Right cardiac atrium (tissue), 5 donors: ENCODE measurements at places on chromosomes 12 and 14.

DNA sequence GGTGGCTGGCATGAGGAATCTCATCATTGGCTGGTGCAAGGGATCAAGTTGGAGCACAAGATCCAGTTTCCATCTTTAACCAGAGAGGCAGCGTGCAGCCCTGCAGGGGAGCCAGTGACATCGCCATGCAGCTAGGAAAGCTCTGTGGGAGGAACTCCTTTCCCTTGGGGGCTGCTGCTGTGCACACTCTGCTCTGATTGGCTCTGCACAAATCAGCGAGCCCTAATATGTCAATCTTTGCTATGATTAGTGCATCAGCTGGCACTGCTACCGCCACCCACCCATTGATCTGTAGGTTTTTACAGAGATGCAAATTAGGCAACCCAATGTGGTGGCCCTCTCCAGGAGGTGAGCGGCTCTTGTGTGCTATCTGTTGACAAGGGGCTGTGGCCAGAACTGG is 262.6 kb downstream of the PCNX1 start:
- DNase-seq = no peak

- peak; percentile 89 for DNase-seq
Measured at GRCh38 chr14:95442633-95443021, 73.8 kb downstream of the SYNE3 start.

DNA sequence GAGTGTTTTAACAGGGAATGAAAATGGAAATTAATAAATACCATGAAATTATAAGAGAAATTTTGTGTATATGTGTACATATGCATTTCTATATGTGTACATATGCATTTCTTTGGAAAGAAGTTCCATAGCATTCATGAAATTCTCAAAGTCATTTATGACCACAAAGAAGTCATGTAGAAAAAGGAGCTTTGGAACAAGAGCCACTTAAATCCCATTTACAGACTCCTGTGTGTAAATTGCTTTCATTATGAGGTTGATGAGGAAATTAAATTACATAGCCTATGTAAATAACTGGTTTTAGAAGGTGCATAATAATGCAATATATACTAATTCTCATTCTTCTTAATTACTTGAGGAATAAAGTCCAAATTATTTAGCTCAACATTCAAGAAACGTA is 450.5 kb upstream of the SYT1 start:
- no peak for DNase-seq

DNA sequence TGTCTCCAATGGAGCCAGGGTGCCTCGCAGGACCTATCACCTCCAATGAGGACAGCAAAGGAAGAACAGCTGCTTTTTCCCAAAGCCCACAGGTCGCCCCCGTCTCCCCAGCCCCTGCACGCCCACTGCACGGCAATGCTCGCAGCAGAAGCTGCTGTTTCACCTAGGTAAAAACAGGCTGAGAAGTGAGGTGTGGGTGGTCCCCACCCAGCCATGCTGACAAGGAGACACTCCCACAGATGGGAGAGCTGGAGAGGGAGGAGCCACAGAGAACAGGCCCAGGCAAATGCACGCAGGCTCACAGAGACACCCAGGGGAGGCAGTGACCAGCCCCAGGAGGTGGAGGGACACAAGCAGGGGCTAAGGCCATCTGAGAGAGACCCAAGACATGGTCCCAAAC is 10.4 kb downstream of the CFAP73 start:
- no peak for DNase-seq

- DNase-seq = no peak
Measured at GRCh38 chr14:95935228-95935822, 58.7 kb downstream of the TUNAR start.

- DNase-seq = no peak
Measured at GRCh38 chr12:11684393-11684792, 34.9 kb downstream of the ETV6 start.

- DNase-seq = no peak
Measured at GRCh38 chr14:92490239-92490959, 23.2 kb upstream of the RIN3 start.

DNA sequence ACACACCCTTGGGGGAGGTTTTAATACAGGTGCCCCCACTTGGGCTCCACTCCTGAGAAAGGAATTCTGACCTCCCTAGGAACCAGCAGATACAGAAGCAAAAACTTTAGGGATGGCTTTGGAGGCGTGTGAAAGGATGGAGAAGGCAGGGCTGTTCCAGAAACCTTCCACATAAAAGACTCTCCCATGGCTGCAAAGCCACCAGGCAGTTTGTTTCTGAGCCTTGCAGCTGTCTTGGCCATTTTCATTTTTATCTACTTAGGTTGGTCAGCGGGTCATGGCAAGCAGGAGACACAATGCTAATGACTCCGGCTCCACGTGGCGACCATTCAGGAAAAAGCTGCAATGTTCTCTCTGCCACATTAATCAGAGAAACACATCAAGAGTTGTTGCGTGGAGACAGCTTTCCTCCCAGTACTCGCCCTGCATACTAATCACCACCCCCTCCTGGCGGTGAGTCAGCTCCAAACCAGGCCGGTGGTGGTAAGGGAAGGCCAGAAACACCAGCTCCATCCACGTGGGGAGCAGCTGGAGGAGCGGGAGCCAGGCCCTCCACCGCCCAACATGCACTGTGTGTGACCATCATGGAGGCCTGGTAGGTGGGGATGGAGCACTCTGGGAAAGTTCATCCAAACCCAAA is 30.9 kb upstream of the IRF2BPL start:
- DNase-seq = peak; percentile 56

DNA sequence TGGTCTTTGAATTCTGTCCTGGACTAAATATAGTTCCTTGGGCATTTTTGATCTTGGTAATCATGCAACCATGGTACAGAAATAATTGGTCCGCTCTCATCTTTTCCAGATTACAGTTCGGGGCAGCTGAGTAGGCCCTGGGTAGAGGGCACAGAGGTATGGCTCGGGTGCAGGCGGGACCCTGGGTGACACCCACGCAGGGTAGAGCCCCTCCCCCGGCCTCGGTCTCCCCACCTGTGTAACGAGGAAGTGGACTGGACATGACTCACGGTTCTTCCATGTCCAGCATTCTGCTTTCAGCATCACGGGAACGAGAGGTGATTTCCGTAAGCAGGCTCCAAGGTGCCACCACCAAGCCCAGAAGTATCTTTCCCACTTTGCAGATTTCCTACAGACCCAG is 91.0 kb upstream of the DIO3 start:
- DNase-seq = no peak

GRCh38 chr12:115222220-115222619 is 538.2 kb upstream of the TBX3 start:
- no peak for DNase-seq

DNA sequence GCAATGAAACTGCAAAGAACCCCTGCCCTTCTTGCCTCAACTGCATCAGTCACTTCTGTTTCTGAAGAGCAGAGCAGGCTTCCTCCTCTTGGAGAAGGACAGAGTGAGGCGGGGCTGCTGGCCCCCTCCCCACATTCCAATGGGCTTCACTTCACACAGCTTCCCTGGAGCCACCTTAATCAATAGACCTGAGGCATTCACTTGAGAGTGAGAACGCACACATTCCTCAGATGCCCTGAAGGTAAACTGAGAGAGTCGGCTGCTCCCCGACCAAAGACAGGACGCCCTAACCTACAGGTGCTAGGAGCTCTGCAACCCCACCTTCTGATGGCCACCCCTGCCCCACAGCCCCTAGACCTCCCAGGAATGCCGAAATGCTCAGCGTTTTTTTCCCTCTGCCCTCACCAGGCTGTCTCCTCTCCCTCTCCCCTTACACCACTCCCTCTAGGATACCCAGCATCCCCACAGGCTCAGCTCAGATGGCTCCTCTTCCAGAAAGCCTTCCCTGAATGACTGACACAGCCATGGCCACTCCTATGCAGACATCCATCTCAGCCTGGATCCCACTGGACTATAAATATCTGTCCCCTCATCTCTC is 31.1 kb downstream of the SYNE3 start:
- DNase-seq = no peak

- DNase-seq = no peak
Measured at GRCh38 chr12:93937812-93938211, 210.6 kb upstream of the PLXNC1 start.

DNA sequence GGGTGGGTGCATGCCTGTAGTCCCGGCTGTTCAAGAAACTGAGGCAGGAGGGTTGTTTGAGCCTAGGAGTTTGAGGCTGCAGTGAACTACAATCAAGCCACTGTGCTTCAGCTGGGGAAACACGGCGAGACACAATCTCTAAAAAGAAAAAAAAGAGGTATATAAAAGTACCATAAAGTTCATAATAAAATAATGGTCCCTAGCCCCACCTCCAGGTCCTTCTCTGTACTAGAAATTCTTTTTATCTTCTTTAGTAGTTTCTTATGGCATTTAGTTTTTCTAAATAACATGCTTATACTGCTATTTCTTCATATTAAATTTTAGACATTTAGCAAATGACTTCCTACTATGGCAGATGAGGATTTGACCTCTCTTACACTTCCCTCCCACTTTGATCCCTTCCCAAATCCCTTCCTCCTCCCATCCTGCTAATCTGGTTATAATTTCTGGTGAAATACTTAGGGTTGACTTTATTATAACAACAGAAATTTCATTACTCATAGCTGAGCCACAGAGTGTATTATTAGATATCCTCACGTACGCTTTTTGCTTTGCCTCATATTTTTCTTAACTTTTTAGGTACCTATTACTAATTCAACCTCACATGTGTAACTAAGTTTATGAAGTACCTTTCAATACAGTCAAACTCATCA is 94.7 kb downstream of the SLC41A2 start:
- no peak for DNase-seq
